ENCODE measurements at places on chromosomes 16 and 17.

DNA sequence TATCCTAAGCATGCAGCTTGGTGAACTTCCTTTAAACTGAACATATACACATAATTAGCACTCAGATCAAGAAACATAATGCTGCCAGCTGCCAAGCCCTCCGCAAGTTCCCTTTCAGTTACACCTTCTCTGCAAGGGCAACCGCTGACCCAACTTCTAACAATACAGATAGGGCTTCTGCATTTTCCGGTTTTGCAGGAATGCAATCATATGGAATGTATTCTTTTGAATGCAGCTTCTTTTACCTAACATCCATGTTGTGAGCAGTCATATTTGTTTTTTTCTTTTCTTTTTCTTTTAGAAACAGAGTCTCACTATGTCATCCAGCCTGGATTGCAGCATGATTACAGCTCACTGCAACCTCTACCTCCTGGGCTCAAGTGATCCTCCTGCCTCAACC is 110.7 kb downstream of the GSG1L start:
- DNase-seq, result no peak

GRCh38 chr16:50188619-50189136 is 35.6 kb downstream of the TENT4B start:
- no peak for DNase-seq

DNA sequence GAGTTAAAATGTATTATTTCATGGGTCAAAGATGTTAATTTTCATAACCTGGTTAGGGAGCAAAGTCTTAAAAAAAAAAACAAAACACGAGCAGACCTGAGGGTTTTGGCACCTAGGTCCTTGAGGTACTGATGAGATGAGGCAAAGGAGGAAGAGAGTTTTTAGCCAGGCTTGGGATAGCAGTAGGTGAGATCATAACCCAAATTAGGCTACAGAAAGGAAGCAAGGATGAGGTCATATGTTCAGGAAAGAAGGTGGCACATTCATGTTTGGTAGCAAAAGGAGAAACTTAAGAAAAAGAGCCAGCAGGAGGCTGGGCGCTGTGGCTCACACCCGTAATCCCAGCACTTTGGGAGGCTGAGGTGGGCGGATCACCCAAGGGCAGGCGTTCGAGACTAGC is 2.8 kb downstream of the ATXN1L start:
- no peak for DNase-seq

DNA sequence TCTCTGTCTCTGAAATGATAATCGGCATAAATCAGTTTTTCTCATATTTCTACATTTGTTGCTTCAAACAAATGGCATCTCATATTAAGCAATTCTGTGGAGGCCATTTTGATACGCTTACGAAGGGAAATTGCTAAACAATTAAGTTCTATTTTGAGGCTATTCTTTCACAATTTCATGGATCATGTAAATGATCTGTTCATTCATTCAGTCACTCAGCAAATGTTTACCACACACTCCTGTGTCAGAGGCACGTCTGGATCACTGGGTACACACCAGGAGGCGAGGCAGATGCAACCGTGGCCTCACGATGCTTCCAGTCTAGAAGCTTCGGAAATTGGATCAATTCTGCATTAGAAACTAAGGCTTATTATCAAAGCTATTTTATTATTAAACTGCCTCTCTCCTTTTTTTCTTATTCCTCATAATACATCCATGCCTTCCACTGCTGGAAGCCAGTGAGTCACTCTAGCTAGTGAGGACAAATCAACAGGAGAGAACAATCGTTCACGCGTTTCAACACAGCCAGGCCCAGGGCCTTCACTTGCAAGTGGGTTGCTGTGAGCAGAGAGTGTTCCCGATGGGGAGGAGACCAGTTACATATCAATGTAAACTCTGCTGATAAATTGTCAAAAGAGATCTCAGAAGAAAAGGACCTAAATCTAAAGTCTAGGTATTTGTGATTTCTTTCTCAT is 11.3 kb upstream of the SLC39A11 start:
- DNase-seq, result no peak

GRCh38 chr16:4795828-4796572 is 831 bp downstream of the SMIM22 start:
- DNase-seq, result no peak

- DNase-seq, result no peak
These were observed 49.4 kb downstream of the MYH10 start for GRCh38 chr17:8580952-8581658.

All from NT2/D1 (cell line).